ENCODE measurements at places on chromosomes 12 and 14. TPM values are rescaled to one million over a fixed set of nuclear protein-coding genes. Genes with fewer than 3 reads are reported as not detected.
A peak's percentile ranks its signal among the peaks of the same experiment; 100 is the strongest.

Gene PNN
- 53.4 TPM for total RNA-seq

Gene KRT6A
- total RNA-seq = not detected

DNA sequence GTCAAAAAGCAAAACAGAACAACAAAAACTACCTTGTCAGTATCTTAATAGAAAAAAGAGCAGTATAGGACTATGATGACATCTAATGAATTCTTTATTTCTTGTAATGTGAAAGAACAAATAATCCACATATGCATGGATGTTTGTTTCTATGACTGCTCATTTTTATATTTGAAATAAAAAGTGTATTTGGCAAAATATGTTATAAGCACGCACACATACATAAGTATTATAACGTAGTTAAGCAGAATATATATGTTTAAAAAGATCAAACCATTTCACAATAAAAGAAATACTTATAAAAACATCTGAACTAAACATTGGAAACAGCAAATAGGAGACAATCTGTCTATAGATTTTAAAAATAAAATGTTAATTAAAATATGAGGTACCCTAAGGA lies 74.8 kb downstream of the MIPOL1 start:
- DNase-seq = no peak

DNA sequence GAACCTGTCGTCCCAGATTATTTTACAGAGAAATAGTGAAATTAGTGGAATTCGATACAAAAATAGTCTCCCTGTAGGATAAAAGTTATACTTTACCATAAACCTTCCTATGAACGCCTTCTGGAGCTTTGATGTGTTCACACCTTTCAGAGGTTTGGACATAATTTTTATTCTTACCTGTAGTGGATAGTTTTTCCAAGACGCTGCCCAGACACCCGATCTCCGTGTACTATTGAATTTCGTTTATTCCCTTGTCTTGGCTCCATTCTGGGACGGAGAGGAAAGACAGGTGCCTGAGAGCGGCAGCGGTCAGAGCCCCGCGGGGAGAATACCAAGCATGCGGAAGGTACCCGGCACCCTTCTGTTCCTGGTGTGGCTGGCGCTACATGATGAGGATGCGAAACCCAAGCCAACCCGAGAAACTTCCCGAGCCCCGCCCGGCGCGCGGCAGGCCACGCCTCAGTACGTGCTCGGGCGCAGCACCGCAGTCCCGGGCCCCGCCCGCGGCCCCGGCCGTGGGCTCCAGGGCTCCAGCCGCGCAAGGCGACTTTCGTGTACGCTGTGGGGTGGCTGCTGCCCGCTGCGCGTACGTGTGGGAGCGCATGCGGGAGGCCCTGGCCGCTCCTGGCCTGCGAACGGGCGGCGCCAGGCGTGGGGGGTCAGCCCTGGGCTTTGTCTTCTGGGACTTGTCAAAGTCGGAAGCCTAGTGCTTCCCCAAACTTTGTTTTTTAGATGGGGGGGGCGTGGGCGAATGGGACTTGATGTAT lies 11.3 kb upstream of the SNAPC1 start:
- peak; percentile 80 for DNase-seq

DNA sequence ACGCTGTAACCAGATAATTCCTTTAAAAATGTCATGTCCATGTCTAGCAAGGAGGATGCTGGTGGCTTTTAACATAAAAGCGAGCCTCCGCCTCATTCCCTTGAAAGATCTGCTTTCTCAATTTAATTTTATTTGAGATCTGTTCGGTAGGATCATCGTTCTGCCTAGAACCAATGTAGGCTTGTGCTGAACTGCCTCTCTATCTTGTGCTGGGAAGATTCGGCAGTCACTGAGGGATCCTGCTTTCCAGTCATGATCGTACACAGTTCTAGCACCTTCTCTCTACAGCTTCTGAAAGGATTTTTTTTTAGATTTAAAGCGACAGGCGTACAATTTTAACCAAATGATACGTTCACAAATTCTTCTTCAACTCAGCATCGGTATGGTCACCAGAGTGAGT lies 54.3 kb downstream of the PEBP1 start:
- no peak for DNase-seq

GRCh38 chr12:569091-569676 lies 94.1 kb downstream of the NINJ2 start:
- no peak for DNase-seq

DNA sequence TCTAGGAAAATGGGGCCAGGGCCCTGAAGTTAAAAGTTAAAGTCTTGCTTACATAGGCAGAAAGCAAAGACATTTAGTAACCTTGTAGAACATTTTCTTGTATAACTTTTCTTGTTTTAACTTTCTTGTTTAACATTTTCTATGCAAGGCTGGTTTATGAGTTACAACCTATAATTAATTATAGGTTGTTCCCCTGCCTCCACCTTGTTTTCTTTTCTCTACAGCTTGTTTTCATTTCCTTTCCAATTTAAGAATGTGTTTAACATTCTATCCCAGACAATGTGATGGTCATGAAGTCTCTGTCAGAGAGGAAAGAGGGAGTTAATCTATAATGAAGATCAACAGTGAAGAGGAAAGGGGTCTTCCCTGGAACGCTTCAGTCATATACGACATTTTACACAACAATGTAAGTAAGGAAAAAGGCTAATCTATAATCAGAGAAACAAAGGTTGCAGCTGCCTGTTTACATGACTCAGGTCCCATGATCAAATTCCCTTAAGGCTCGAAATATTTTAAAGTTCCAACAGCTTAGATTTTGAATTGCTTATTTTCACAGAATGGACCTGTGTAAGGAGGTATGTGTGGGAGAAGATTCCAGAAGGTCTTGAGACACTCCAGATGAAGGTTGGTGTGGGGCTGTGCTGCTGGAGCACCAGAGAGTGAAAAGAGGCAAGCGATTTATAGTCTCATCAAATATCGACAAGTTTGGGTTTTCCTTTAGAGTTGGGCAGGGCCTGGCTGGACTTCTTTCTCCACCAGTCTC lies 34.2 kb upstream of the TCL1B start:
- DNase-seq = no peak
